ENCODE measurements at places on chromosomes 3 and 15.

DNA sequence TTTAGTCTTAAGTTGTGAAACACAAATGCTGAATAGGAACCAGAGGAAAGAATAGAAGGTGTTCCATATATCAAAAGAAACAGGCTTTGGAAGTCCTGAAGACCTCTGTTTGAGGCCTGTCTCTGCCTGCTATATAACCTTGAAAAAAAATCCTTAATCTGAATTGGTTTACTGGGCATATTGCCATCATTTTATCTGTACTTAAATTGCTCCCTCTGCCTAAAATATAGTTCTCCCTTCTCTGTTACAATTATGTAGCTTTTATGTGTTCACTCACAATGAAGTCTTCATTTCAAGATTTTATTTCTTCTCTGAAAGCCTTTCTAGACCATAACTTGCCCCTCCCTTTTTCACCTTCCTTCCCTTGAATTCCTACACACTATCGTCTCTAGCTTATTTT lies 21.2 kb downstream of the ARL13B start:
- DNase-seq: no peak

GRCh38 chr3:195508185-195508584 lies 34.9 kb downstream of the PPP1R2 start:
- DNase-seq: no peak

DNA sequence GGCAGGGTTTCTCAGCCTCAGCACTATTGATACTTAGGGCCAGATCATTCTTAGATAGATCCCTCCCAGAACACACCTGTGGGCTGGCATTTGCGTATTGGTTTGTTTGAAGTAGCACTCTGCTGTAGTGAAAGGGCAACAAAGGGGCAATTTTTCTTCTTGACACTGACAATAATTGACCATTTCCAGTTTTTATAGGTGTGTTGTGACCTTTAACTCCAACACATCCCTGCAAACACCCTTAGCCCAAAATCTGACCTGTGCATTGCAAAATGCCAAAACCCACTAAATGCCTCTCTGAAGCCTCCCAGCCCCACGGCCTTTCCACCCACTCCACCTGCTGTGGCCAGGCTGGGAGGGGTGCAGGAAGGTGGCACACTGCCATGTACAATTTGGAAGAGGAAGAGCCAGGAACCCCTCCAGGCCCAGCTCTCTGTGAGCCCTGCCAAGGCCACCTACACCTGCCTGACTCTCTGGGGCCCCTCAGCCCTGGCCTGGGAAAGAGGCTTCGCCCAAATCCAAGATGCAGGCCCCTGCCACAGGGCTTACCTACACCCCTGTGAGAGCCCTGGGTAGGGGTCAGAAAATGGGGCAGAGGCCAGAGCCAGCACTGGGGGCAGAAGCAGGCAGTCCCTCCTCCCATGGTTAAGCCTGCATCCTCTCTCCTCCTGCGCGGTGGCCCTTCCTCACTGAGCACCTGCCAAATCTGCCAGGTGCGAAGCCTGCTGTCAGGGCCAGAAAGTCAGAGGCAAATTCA lies 9.6 kb upstream of the CYP11A1 start:
- no peak for DNase-seq

DNA sequence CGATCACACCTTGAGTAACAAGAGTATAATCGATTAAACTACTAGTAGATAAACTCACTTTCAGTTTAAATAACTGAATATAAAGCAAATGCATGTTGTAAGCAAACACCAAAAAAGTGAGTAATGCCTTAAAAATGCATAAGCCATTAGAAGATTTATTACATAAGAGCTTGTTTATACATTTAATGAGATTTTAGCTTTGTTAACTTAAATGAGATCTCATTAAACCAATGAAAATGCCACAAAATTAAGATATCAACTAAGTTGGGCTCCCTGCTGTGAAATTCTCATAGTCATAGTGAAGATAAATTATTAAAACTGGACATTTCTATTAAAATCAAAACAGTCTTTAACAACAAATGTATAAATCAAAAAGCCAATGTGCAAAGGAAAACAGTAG lies 701.2 kb downstream of the NLGN1 start:
- no peak for DNase-seq

Measured in neural crest cell (in vitro differentiated cells).